Brain microvascular endothelial cell (primary cell): ENCODE measurements at places on chromosomes 3 and 15.

- DNase-seq = no peak
These were observed 45.3 kb upstream of the EIF5A2 start for GRCh38 chr3:170953736-170954135.

- DNase-seq = no peak
These were observed 979 bp upstream of the ZNF621 start for GRCh38 chr3:40523781-40524180.

DNA sequence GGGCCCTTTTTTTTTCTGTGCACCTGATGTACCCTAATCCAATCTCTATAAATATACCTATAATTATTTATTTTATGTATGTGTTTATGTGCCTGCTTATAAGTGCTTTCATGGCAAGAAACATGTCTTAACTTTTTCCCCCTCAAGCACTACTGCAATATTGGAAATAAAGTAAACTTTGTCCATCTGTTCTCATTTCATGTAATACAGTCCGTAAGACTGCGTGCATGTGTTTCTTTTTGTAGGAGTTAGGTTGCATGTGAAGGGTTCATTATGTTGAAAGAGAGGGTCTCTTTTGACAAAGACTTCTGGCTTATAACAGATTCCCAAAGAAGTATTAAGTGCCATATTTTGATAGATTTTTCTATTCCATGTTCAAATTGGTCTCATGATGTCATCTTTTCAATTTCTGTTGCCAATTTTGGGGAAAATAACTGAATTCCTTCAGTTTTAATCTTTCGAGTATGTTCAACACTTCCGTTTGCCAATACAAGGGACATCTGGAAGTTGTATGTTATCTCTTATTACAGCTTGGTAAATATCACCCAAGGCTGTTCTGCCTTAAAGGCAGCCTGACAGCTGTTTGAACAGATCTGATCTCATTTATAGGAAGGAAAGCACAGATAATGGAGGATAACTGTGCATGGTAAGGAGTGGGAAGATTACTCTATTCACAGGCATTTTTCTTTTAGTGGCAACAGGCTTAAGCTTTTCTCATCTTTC lies 273.1 kb upstream of the SGO1 start:
- no peak for DNase-seq

- no peak for DNase-seq
These were observed 50.2 kb downstream of the SLCO2A1 start for GRCh38 chr3:133979553-133979952.

GRCh38 chr15:76418352-76419140 lies 82.0 kb downstream of the ISL2 start:
- no peak for DNase-seq

DNA sequence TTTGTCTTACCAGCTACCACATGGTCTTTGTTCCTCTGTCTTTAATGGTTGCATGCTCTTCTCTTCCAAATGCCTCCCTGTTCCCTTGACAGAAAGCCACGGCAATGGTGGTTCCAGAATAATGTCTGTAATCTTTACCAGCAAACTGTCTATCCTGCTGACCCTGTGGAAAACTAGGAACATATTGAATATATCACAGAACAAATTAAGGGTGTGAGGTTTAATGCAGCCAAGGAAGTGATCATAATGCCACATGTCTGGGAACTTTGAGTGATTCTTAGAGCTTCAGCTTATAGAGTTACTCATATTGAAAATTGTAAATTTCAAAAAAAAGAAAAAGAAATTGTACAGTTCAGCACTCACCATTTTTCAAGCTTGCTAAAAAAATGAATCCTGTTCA lies 282.9 kb upstream of the RARB start:
- DNase-seq = no peak

GRCh38 chr3:131713416-131714123 lies 210.8 kb upstream of the MRPL3 start:
- DNase-seq = no peak

GRCh38 chr3:140715035-140715434 lies 37.2 kb downstream of the TRIM42 start:
- no peak for DNase-seq

DNA sequence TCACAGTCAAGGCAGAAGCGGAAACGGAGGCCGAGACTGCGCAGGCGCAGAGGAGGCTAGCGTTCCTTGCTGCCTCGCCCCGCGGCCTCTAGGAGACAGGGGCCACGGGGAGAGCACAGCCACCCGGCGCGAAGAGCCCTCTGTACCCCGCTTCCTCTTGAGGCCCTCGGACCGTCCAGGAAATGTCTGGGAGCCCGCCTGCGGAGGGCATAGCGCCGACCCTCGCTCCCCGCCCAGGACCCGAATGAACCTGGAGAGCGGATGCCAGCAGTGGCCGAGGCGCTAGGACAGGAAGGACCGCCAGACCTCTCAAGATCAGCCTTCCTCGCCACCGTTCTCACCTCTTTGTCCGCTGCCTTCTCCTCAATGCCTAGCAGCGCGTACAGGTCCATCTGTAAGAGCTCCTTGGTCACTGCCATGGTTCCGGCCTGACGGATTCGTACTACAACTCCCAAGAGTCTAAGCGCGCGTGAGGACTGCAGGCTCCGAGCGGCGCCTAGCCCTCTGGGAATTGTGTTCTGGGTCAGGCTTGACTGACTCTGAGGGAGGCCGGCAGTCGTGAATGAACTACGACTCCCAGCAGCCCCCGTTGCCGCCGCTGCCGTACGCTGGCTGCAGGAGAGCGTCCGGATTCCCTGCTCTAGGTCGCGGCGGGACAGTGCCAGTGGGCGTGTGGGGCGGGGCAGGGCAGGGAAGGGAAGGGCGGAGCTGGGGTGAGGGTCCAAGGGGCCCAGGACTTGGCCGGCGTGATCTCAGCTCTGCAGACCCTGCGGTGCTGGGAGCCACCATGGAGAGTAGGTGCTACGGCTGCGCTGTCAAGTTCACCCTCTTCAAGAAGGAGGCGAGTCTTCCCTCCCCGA lies at the start of the genes DNAJC17 and ZFYVE19:
TSS of gene DNAJC17 (minus strand) at position 446 of the 860 bp plus-strand sequence. CDS start at position 419, 27 bp downstream.
TSS of gene ZFYVE19 (plus strand) at position 62 of the 860 bp plus-strand sequence. CDS start at position 563, 501 bp downstream.
- peak; percentile 98 for DNase-seq

GRCh38 chr3:111605018-111605417 lies 9.9 kb upstream of the ZBED2 start:
- no peak for DNase-seq

GRCh38 chr15:79195802-79196201 lies 86.7 kb upstream of the ANKRD34C start:
- no peak for DNase-seq
